ENCODE measurements at places on chromosomes 3 and 15. TPM values are rescaled to one million over a fixed set of nuclear protein-coding genes. Genes with fewer than 3 reads are reported as not detected.

IGSF10 gene
- 10.8 TPM for total RNA-seq

ARF4 gene
- 132 TPM for total RNA-seq

ITIH3 gene
- 0.97 TPM for total RNA-seq

CYP8B1 gene
- not detected for total RNA-seq

CYP1A2 gene
- not detected for total RNA-seq

SHC4 gene
- 4.5 TPM for total RNA-seq

ZNF80 gene
- not detected for total RNA-seq

DNA sequence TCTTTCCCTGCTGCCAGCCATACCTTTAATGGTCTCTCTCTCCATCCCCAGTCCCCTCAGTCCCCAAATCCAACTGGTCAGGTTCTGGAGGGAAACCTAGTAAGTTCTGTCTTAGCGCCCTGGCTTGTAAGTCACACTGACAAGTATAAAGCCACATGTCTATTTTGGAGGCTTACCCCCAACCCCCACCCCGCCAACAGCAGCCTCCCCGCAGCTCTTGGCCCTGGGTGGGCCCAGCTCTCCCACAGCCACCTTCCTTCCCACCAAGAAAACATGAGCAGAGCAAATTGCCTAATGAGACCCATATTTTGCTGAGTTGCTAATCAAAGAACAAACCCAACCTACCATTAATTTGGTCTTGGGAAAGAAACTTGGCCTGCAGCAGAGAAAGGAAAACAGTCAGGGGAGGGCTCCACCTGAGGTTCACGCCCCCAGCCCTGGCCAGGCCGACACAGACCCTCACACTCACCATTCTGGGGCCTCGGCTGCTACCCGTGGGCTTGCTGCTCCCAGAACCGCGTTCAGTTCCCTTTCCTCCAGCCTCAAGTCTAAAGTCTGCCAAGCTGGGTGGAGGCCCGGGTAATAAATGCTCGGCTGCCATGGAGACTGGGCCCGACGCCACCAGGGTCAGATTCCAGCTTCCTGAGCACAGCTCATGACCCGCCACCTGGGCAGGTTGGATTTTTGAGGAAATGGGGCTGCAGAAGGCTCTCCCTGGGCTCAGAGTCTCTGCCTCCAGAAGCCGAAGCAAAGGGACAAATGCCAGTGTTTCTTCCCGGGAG, at the start of gene CALML4:
CALML4 (minus strand) TSS at position 557 of the 782 bp plus-strand sequence; CDS start at position 472, 85 bp downstream.
- peak; percentile 66 for DNase-seq
- peaks cover 26% of the 10 kb centered on the region for H3K4me1 ChIP-seq
- peak within 1 kb of the TSS; percentile 41 for H3K4me3 ChIP-seq
- no peaks in the 10 kb centered on the region for H3K27me3 ChIP-seq
- no peaks in the 10 kb centered on the region for H3K36me3 ChIP-seq
- H3K27ac ChIP-seq: peak within 1 kb of the TSS; percentile 61

DNA sequence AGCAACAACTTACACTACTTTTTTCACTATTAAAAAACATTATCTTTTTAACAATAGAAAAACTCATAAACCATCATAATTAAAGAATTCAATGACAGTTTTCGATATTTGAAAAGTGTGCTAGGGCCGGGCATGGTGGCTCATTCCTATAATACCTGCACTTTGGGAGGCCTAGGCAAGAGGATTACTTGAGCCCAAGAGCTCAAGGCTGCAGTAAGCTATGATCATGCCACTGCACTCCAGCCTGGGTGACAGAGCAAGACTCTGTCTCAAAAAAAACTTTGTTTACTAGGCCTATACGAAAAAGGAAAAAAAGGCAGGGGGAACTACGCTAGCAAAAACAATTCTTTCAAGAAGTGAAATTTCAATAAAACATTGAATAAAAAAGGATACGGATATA, 28.1 kb downstream of the AVEN start:
- H3K4me1 ChIP-seq: no peaks in the 10 kb centered on the region
- H3K4me3 ChIP-seq: no peak overlapping the region
- no peak for DNase-seq
- no peak overlapping the region for H3K27ac ChIP-seq

DNA sequence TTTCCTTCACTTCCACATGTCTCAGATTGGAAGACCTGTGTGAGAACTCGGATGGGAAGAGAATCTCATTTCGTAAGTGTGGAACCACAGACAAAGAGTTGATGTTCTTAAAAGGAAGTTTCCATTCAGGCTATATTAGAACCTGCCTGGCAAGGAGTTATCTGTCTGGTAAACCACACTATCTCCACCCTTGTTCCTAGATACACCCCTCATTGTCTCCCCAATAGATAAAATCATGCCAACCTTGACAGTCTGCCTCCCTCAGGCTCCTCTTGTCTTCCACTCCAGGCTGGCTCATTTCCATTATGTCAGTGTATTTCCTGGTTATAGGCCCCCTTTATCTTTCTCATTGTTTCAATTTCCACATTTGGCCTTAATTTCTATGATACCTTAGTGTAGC, 89.2 kb downstream of the TMEM108 start:
- DNase-seq: no peak
- H3K27me3 ChIP-seq: no peaks in the 10 kb centered on the region
- H3K4me1 ChIP-seq: peaks cover 4% of the 10 kb centered on the region

DNA sequence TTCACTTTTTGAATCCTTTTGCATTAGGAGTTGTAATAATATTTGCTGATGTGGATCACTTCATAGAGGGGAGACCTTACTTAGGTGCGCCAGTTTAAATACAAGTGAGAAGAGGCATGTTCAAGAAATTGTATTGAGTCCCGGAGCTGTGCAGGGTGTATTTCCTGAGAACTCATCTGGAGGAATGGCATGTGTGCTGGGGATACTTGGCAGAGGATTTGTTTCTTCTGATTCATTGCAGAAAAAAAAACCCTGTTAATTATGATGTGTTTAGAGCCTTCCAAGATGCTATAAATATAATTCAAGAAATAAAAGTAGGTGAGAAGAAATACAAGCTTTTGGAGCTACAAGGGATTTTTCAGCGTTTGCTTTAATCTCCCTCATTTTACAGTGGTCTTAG, 97.6 kb downstream of the TPRG1 start:
- no peak overlapping the region for H3K4me3 ChIP-seq
- no peak overlapping the region for H3K27ac ChIP-seq
- DNase-seq: no peak
- no peaks in the 10 kb centered on the region for H3K4me1 ChIP-seq
- H3K36me3 ChIP-seq: no peaks in the 10 kb centered on the region

GRCh38 chr3:137202941-137203340, 245.2 kb downstream of the IL20RB start:
- DNase-seq: no peak
- H3K4me1 ChIP-seq: no peaks in the 10 kb centered on the region
- H3K36me3 ChIP-seq: no peaks in the 10 kb centered on the region
- no peak overlapping the region for H3K27ac ChIP-seq
- H3K27me3 ChIP-seq: peaks cover 16% of the 10 kb centered on the region

- no peaks in the 10 kb centered on the region for H3K36me3 ChIP-seq
- peaks cover 38% of the 10 kb centered on the region for H3K27me3 ChIP-seq
- no peak overlapping the region for H3K27ac ChIP-seq
- no peaks in the 10 kb centered on the region for H3K4me1 ChIP-seq
Observed at GRCh38 chr3:62551556-62551955, 178.2 kb upstream of the FEZF2 start.

GRCh38 chr3:45688194-45688881, 858 bp upstream of the SACM1L start:
- no peak for DNase-seq
- peaks cover 14% of the 10 kb centered on the region for H3K36me3 ChIP-seq
- peak overlapping the region; percentile 89 for H3K4me3 ChIP-seq
- peaks cover 12% of the 10 kb centered on the region for H3K27me3 ChIP-seq

- H3K4me3 ChIP-seq: peak within 1 kb of the TSS; percentile 99
- H3K4me1 ChIP-seq: peaks cover 20% of the 10 kb centered on the region
- H3K27ac ChIP-seq: peak within 1 kb of the TSS; percentile 96
- peaks cover 22% of the 10 kb centered on the region for H3K36me3 ChIP-seq
Observed at GRCh38 chr3:40524568-40525285, at the start of gene ZNF621. Gene ZNF621 (plus strand): TSS chr3:40524960. CDS start chr3:40525841, 881 bp downstream.

GRCh38 chr3:123028233-123028828, 768 bp upstream of the SEMA5B start:
- peak overlapping the region; percentile 24 for H3K27ac ChIP-seq
- no peaks in the 10 kb centered on the region for H3K36me3 ChIP-seq
- H3K4me3 ChIP-seq: peak overlapping the region; percentile 86
- peaks cover 15% of the 10 kb centered on the region for H3K4me1 ChIP-seq

- H3K36me3 ChIP-seq: no peaks in the 10 kb centered on the region
- H3K27ac ChIP-seq: no peak overlapping the region
- no peak overlapping the region for H3K4me3 ChIP-seq
- no peak for DNase-seq
- peaks cover 18% of the 10 kb centered on the region for H3K4me1 ChIP-seq
Observed at GRCh38 chr3:60176614-60177013, 1074.6 kb downstream of the FHIT start.

- peaks cover 6% of the 10 kb centered on the region for H3K27me3 ChIP-seq
- DNase-seq: no peak
- H3K4me3 ChIP-seq: no peak overlapping the region
- no peak overlapping the region for H3K27ac ChIP-seq
Observed at GRCh38 chr3:169298247-169298992, 365.1 kb downstream of the MECOM start.

Data from type B pancreatic cell (in vitro differentiated cells).